ENCODE measurements at places on chromosomes 2 and 18.

- no peak for DNase-seq
Observed at GRCh38 chr2:31979018-31979417, 31.8 kb downstream of the MEMO1 start.

GRCh38 chr18:60925892-60926291 lies 407.3 kb upstream of the CDH20 start:
- DNase-seq: no peak

- peak; percentile 43 for DNase-seq
Observed at GRCh38 chr2:73716543-73717250, 20.4 kb downstream of the TPRKB start.

- peak; percentile 78 for DNase-seq
Observed at GRCh38 chr2:199810422-199811171, 40.4 kb downstream of the FTCDNL1 start.

DNA sequence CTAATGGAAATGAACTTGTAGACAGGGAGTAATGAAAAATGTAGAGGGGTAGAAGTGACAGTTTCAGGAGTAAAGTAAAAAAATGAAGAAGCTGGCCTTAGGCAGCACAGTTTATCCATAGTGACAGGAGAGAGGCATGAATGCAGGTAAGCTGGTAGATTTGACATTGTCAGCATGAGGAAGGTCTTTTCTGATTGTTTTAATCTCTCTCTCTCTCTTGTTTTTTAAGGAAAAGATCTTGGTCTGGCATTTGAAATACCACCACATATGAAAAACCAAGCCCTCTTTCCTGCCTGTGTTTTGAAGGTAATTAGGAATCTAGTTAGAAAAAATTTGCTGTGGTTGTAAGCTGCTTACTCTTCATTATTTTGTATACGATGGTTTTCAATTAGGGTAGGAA lies 14.1 kb downstream of the DDX1 start:
- no peak for DNase-seq

Measured in fibroblast of lung (primary cell).